Occipital lobe (tissue), 3 donors: ENCODE measurements at places on chromosomes 4 and X.

DNA sequence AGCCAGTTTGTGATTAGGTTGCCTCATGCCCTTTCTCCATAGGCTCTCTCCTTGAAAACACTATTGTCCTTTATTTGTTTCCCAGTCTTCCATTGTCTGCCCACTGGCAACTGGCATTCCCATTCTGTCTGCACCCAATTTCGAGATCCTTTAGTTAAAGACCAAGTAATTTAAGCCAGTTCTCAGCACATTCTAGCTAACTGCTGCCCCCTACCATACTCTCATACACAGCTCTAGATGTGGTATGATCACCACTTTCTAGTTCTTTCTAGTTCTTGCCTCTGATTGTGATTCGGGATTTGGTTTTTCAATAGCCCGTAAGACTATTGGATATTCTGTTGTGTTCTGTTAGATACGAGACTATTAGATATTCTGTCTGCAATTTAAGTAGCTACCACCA lies 135.8 kb upstream of the TRPC5 start:
- no peak for DNase-seq

DNA sequence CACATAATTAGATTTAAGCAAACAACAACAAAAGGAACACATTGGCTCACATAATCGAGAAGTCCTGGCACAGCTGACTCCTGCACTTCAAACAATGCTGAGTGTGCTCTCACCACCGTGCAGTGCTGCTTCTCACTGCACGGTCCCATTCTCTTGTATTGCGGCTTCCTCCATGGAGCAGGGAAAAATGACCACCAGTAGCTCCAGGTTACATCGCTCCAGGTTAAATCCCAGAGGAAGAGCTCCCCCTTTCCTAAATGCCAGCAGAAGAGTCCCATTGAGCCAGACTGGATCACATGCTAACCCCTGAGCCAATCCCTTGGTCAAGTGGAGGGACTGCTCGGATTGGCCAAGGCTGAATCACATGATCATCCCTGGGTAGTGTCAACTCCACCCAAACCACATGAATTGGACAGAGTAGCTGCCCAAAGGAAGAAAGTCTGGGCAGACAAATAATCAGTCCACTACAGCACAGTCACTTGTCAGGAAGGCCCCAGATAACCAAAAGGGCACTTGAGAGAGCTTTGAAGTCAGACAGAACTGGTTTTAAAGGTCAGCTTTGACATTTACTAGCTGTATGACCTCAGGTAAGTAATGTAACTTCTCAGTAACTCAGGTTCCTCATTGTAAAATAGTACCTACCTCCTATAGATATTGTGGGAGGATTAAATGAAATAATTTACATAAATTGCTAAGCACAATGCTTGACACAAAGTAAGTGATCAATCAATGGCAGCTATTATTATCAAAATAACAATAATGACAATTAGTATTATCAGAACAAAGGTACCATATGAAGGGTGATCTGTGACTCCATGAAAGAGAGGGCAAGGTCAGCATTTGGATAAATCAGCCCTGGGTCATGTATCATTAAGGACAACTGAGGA lies 14.3 kb downstream of the TEC start:
- no peak for DNase-seq

- DNase-seq, result no peak
Observed at GRCh38 chr4:151753056-151753455, 7.8 kb downstream of the GATB start.

DNA sequence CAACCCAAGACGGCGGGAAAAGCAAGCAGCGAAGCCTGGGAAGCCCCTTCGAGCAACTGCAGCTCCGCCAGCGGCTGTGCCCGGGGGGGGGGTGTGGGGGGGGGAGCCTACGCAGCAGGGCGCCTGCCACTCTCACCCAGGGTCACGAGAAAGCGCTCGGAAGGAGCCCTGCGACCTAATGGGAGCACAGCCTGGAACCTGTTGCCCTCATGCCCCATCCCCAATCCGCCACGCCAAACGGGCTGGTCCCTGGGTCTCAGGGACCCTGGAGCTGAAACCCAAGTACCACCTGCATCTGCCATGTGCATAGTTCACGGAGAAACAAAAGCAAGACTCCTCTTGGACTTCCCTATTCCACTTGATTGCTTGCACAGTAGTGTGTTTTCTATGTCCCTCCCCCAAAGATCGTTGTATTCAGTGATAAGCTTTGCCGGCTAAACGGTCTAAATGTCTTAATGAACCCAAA lies 359 bp upstream of the GAB3 start:
- DNase-seq, result no peak

DNA sequence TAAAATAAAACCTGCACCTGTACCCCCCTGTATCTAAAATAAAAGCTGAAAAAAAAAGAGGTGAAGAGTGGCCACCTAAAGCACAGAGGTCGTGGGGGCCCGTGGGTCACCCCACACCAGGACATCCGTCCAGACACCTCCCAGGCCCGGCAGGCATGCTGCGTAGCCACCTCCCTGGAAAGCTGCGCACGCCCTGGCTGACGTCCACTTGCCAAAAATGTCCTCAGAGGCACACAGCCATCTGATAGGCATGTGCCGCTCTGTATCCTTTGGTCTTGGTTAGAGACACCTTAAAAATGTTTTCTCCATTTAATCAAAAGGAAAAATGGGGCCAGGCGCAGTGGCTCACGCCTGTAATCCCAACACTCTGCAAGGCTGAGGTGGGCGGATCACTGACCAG lies 17.7 kb downstream of the FAM53A start:
- DNase-seq, result no peak

DNA sequence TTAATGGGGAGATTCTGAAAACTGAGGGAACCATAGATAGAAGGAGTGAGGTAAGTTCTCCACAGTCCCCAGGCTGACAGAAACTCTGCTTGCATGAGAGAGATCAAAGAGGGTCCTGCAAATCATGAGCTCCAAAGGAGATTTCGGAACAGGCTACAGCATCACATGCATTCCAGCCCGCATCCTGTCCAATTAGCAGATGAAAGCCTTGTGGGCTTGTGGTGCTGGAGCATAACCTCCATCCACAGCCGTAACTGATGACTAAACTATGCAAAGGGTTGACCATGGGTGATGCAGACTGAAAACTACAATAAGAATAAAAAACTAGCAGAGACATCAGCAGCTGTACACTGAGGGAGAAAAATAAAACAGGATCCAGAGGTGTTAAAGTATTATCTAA lies 654.5 kb downstream of the TLL1 start:
- DNase-seq, result no peak

DNA sequence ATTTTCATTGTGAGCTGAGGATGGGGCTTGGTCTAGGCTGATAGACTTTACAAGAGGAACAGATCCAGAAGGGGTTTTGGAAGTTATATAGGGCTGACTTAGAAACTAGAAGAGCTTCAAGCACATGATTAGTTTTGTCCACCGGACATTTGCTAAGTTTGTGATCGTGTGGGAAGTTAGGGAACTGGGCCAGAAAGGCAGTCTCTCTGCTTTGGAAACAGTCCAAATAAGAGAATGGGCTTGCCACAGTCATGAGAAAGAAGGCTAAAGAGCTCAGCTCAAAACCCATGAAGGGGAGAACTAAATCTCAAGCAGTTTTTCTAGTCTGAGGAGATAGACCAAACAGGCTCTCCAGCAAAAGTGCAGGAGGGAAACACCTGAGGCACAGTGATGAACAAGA lies 67.8 kb downstream of the ZNF674 start:
- no peak for DNase-seq

DNA sequence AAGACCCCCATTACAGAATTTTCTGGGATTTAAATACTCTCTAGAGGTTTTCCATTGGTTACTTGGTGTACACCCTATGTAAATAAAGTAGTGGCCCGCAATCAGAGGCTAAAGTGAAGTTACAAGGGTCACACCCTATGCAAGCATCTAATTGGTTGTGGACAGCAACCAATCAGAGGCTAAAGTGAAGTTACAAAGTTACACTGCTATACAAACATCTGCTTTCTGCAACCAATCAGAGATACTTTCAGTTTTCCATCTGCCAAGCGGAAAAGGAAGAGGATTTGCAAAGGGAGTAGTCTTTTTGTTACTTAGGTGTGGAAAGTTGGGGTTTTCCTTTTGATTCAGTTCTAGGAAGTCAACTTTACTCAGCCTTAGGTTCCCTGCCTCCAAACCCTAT lies 2.0 kb upstream of the ATRX start:
- no peak for DNase-seq

DNA sequence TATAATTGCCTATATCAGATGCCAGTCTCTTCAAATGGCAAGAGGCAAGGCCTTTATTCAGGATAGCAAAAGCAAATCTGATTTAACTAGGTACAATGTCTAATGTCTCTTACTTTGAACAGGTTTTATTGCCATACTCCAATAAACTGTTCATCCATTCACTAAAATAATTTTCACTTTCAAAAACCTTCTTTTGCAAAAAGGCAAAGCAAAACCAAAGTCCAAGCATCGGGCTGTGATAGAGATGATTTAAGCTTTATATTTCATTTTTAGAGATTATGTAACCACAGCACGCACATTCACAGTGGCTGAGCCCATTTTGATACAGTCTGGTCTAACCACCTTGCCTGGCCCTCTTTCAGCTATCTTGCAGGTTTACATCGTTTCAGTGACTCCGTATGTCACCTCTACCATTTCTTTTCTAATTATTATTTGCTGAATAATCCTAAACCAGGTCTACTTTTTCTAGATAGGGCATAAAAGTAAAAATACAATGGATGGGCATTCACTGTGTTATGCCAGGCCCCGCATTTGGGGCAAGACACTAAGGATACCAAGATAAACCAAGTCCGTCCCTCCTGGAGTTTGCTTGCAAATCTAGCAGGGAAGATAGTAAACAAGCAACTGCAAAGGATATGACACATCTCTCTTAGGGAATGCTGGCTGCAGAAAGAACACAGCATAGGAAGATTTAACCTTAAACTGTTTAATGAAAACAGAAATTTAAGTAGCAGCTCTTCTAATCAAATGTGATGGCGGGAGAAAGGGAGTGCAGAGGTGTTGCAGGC lies 1.8 kb downstream of the CASP3 start:
- DNase-seq, result no peak

GRCh38 chrX:77014377-77015372 lies 432.5 kb upstream of the FGF16 start:
- no peak for DNase-seq

DNA sequence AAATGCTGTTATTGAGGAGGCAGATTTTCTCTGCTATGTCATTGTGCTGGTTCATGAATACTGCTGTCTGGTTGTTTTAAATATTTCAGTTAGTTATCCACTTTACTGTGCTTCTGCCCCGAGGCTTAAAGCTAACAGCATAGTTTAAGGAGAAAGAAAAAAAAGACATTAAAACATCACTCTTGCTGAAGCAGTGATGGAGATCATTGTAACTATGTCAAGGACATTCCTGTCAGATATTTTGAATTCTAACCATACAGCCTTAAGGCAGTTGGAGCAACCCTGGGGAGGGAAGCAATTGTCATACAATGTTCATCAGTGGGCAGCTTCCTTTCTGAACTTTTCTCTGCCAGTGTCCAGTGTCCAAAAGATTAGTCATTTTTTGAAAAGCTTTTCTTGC lies 199.0 kb upstream of the DDX53 start:
- no peak for DNase-seq

DNA sequence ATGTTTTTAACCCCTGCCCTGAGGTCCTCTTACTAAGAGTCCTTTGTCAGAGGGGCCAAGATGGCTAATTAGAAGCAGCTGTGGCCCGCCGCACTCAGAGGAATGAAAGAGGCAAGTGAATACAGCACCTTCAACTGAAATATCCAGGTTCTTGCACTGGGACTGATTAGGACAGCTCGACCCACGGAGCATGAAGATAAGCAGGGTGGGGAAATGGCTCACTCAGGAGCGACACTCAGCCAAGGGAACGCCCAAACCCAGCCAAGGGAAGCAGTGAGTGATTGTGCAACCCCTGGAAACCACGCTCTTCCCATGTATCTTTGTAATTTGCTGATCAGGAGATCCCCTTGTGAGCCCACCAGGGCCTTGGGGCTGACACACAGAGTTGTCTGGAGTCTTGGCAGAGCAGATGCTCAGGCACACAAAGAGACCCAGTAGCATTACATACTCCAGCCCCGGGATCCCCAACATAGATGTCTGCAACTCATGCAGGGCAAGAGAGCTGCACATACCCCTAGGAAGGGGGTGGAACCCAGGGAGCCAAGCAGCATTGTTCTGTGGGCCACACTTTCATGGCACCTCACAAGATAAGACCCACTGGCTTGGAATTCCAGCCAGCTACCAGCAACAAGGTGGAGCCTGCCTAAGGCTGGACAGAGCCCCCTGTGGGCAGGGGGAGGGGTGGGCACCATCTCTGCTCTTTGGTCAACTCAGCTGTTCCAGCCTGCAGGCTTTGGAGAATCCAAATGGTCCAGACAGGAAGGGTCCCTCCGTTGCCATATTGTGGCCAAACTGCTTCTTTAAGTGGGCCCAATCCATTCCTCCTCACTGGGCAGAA lies 23.3 kb downstream of the F8A3 start:
- no peak for DNase-seq

GRCh38 chr4:7111441-7111840 lies 43.6 kb upstream of the GRPEL1 start:
- no peak for DNase-seq

DNA sequence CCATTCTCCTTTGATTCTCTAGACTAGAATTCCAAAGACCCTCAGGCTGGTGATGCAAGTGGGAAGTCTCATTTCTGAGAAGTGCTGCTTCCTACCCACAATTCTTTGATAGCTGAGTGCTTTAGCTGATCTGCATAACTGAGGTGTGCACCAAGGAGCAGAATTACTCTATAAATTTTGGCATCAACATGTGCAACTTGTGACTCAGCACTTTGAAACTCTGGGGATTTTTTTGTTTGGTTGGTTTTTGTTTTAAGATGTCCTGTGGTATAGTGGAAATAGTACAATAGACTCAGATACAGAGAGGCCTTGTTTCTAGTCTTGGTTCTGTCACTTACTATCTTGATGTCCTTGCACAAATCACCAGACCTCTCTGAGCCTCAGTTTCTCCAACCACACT lies 148.4 kb downstream of the AR start:
- DNase-seq, result no peak

GRCh38 chr4:3787489-3788365 lies 21.5 kb downstream of the ADRA2C start:
- DNase-seq, result no peak

DNA sequence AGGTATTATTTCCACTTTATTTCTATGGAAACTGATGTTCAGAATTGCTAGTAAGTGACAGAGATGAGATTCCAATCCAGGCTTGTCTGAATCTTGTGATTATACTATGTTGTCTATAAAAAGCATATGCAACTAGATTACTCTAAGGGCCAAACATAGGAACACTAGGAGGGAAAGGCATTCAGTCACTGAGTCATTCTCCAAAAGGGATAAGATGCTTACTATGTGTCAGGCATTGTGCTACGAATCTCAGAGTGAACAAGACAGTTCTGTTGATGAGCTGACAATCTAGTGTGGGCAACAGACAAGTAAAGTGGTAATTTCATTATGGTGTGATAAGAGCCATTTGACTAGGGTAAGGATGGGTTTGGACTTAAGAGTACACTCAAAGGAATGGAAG lies 77.2 kb downstream of the RASL11B start:
- DNase-seq, result no peak
